Stimulated activated CD4-positive, alpha-beta T cell treated with anti-CD3 and anti-CD28 coated beads, Interleukin-1b, Interleukin-23, amount 100 ng/mL, for 4 hours (primary cell): ENCODE measurements at places on chromosomes 2 and 18.

- DNase-seq = no peak
These were observed 125.5 kb upstream of the XIRP2 start for GRCh38 chr2:166762746-166763145.

DNA sequence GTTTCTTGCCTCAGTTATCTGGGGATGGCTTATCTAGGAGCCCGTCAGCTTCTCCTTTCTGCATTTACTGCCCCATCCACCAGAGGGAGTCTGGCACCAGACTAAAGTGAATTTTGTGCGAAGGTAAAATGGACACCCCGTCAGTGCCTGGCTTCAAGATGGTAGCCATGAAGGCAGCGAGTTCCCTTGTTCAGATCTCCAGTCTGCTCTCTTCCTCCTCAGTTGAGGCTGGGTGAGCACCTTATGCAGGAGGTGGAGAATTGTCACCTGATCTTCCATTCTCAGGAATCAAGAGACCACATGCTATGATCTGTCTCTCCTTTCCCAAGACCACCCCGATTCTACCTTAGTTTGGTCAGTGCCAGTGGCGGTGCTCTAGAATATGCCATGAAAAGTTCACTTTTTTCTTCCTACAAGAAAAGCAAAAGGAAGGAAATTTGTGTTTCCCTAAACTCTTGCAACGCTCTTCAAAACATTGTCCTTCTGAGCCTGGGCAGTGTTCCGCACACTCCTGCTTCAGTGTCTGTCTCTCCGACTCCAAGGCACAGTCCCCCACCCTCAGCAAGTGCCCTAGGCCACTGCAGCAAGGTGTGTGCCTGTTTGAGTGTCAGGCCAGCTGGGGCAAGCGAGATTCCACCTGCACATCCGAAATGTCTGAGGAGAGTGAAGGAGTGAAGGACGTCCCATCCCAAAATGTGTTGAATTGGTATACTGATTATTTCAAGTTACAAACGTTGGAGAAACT, 168.6 kb downstream of the SS18 start:
- peak; percentile 12 for DNase-seq

DNA sequence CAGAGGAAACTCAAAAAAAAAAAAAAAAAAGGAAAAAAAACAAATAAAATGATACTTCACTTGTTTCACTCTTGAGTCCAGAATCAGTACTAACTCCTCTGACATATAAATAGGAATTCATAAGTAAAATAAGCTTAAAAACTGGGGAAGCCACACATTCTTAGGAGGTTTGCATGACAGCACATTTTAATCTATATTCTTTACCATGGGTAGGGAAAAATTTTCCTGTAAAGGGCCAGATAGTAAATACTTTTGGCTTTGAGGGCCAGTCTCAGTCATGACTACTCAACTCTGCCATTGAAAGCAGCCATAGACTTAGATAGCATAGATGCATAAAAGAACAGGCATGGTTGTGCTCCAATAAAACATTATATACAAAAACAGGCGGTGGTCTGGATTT, 145.2 kb downstream of the BCL11A start:
- no peak for DNase-seq

DNA sequence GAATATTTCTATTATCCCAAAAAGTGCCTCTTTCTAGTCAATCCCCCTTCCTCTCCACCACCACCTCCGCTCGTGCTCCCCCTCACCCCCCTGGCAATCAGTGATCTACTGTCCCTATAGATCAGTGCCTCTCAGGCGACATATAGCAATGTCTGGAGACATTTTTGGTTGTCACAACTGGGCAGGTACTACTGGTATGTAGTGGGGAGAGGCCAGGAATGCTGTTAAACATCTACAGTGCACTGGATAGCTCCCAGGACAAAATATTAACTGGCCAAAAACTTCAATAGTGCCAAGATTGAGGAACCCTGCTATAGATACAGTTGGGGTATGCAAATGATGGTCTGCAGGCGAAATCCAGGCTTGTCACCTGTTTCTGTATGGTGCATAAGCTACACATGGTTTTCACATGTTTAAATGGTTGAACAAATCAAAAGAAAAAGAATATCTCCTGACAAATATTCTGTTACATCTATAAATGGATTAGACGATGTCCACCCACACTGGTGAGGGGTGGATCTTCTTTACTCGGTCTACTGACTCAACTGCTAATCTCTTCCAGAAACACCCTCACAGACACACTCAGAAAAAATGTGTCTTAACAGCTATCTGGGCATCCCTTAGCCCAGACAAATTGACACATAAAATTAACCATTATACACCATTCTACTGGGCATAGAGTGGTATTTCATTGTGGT, 25.5 kb downstream of the DPYSL5 start:
- no peak for DNase-seq

DNA sequence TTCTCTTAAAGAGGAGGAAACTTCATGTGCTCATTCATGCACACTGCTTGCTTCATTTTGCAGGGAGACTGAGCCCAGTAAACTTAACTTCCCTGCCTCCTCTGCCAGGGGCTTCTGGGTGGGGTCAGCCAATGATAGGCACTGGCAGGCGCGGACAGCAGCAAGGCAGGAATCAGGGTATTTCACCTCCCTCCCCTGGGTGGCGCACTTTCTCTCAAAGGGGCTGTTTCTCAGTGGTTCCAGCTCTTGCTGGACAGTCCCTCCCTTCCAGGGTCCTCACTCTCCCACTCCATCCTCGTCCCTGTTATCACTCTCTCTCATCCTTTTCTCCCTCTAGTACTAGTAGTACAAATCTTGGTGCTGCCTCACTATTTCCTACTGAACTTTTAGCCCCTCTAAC, 320.5 kb upstream of the ZNF521 start:
- no peak for DNase-seq

- no peak for DNase-seq
These were observed 350.4 kb downstream of the TSN start for GRCh38 chr2:122105877-122106206.

GRCh38 chr2:66058675-66059074, 376.2 kb upstream of the MEIS1 start:
- DNase-seq = no peak

- DNase-seq = no peak
These were observed 47.2 kb downstream of the DYSF start for GRCh38 chr2:71500426-71501079.

DNA sequence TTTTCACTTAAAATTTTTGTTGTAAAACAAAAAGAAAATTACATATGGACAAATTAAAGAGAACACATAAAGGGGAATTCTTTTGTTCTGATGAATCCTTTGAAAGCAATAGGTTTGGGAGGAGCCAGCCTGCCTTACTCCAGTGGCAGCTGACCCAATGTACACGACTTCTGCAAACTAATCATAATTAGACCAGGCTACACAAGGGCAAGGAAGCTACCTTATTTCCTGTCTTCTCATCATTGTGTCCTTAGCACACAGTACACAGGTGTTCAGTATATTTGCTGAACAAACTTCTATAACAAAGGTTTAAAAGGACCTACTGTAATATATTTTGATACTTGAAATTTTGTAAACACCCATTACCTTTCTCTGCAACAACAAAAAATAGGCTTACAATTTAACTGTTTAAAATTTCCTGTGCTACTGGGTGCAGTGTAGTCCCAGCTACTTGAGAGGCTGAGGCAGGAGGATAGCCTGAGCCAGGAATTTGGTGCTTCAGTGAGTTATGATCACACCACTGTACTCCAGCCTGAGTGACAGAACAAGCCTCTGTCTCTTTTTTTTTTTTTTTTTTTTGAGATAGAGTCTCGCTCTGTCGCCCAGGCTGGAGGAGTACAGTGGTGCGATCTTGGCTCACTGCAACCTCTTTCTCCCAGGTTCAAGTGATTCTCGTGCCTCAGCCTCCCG, 18.9 kb downstream of the KCNG3 start:
- DNase-seq = no peak

DNA sequence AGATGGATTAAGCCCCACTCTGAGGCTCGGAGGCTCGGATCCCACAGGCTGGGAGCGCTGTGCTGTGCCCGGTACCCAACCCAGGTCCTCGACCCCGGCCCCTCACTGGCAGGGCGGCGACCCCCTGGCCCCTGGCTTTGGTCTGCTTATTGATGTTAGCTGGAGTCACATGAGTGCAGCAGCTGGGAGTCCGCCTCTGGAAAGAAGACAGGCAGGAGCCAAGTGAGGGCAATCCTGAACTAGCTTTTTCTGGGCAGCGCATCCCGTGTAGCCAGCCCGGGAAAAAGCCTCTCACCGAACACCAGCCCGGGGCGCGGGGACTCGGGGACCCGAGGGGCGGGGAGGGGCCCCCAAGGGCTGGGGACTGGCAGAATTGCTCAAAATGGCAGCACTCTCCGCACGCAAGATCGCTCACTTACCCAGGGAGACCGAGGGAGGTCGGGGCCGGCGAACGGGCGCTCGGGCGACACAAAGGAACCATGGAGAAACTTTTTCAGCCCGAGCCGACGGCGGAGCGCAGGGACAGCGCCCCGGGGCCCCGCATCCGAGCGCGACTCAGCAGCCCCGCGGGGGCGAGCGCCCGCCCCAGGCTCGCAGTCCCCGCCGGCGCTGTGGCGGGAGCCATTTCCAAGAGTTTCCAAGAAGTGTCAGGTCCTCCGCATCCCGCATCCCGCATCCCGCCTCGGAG, 567 bp downstream of the TMEM200C start:
- no peak for DNase-seq

DNA sequence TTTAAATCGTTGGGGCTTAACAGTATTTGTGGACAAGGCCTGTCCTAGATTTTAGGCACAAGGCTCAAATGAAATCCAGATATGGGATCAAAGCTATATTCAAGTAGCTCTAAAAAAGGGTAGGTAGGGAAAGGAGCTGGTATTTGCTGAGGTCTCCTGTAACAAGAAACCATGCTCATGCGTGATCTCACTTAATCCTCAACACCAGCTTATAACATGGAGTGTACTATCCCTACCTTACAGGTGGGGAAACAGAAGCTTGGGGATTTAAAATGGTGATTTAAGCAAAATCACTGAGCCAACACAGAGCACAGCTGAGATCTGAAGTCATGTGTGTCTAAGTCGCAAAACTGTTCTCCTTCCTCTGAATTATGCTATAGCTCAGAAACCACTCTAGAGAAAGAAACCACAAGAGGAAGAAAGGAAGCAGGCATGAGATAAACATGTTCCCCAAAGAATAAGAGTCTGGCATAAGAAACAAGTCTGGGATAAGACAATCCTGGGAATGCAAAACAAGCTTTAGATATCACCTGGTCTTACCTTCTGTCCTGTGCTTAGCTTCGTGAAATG, 43.1 kb downstream of the CYRIA start:
- DNase-seq = no peak
